ENCODE measurements at places on chromosomes 5 and 9.

DNA sequence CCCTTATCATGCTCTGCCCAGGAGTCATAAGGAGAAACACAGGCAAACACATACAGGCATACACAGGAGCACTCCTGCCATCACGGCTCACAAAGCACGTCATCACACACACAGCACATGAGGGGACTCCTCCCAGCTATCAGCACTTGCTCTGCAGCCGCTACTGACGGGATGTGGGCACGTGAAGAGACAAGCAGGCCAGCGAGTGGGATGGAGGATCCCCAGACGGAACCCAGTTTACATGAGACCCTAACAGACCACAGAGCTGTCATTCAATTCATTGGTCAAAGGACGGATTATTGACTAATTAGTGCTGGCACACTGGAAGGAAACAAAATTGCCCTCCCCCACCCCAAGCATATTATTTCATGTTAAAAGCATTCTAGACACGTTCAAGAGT is 53.6 kb downstream of the SEMA4D start:
- no peak for DNase-seq

- no peak for DNase-seq
Measured at GRCh38 chr5:139863361-139863760, 67.8 kb downstream of the PSD2 start.

DNA sequence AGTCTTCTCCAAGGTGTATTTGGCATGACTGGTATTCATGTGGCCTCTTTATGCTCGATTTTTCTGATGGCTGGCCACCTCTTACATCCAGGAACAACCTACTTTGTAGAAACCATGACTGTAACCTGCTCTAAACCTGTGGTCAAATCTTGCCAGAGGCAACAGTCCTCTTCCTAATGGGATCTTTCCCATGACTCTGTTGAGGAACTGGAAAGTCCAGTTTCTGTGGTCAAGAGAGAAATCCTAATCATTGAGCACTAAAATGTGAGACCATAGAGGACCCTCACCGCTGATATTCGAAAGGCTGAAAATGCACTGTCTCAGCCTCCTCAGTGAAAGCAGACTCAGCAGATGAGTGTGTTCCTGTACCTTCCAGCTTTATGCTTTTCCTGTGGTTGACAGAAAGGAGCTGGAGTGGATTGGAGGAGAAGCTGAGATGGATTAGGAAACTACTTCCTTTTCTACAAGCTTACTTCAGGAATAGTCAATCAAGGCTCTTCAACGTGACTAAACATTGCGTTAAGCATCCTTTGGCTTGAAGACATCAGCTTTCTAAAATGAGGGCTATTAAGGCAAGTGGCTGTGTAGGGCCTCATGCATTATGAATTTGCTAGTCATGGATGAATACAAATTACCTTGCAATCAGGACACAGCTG is 69.7 kb upstream of the DAPK1 start:
- no peak for DNase-seq

GRCh38 chr5:29016067-29016466 is 1977.7 kb upstream of the CDH9 start:
- no peak for DNase-seq

GRCh38 chr5:135032999-135033861 is 798 bp downstream of the PITX1 start:
- no peak for DNase-seq

GRCh38 chr5:139903795-139904565 is 108.4 kb downstream of the PSD2 start:
- DNase-seq: no peak

GRCh38 chr5:80268916-80269315 is 13.1 kb upstream of the SERINC5 start:
- DNase-seq: no peak

DNA sequence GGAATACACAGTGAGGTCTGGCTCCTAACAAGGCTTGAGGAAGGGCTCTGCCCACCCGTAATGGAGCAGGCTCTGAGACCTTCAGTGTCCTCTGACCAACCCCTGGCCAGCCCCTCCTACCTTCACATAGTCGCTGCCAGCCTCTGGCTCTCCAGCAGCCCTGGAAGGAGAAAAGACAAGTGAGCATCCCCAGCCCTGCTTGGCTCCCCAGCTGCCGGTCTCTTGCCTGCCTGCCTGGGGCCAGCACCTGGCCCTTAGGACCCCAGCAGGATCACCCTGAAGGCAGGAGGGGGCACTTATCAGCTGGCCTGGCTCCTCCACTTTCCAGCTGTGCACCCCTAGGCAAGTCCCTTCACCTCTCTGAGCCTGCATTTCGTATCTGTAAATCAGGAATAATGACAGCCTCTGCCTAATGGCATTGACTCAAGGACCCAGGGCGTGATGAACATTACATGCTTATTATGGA is 16.9 kb downstream of the SH2D3C start:
- DNase-seq: no peak

- no peak for DNase-seq
Measured at GRCh38 chr5:147359101-147359500, 124.3 kb downstream of the STK32A start.

- no peak for DNase-seq
Measured at GRCh38 chr9:90299968-90300367, 342.7 kb downstream of the DIRAS2 start.

GRCh38 chr9:20557890-20558565 is 64.3 kb downstream of the MLLT3 start:
- no peak for DNase-seq

DNA sequence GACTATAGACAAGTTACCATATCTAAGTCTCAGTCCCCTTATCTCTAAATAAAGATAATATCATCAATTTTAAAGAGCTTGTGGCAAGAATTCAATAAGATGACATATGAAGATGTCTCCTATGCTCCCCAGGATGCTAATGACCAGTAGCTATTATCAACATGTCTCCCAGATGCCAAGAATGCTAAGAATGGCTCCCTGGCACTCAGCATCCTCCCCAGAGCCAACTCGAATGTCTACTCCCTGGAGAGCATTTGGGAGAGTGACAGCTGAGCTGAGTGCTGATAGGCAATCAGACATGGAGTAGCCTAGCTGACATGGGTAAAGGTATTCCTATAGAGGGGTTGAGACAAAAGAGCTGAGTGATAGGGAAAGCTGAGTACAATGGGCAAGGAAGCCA is 15.9 kb downstream of the P4HA2 start:
- no peak for DNase-seq

DNA sequence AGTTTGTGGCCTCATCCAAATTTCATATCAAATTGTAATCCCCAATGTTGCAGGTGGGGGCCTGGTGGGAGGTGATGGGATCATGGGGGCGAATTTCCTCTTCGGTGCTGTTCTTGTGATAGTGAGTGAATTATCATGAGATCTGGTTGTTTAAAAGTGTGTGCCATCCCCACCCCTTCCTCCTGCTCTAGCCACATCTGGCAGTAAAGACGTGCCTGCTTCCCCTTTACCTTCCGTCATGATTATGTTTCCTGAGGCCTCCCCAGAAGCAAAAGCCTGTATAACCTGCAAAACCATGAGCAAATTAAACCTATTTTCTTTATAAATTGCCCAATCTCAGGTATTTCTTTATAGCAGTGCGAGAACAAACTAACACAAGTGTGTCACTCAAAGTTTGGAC is 71.0 kb upstream of the MOCS2 start:
- DNase-seq: no peak
